ENCODE measurements at places on chromosomes 7 and 10.

GRCh38 chr7:78702770-78703169 lies 750.7 kb downstream of the MAGI2 start:
- DNase-seq, result no peak

GRCh38 chr10:28837613-28838390 lies 160.5 kb downstream of the BAMBI start:
- DNase-seq, result no peak

GRCh38 chr10:100996678-100997359 lies 2.8 kb upstream of the LZTS2 start:
- DNase-seq, result no peak

GRCh38 chr10:81603106-81603620 lies 271.8 kb upstream of the NRG3 start:
- DNase-seq, result no peak

DNA sequence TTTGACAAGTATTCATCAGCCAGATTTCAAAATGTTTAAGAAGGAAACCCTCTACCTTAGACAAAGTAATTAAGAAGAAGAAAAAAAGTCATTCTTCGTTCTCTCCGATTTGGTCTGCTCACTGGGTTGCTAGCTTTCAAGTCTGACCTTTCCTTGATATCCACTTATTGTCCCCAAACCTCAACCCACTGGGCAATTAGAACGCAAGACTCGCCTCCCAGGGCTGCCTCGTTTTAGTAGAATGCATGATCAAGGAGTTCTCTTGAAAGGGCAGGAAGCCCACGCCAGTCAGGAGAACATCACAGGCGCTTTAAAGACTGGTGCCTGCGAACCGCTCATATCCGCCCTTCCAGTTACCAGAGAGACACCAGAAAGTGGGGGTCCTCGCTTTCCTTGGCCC lies 637.7 kb downstream of the PARD3 start:
- no peak for DNase-seq

All from SIG-M5 (cell line).